ENCODE measurements at places on chromosomes 3 and 15.

- DNase-seq: no peak
Measured at GRCh38 chr3:72446218-72447058, 401.8 kb downstream of the SHQ1 start.

- no peak for DNase-seq
Measured at GRCh38 chr3:49756036-49756435, 30.3 kb downstream of the IP6K1 start.

DNA sequence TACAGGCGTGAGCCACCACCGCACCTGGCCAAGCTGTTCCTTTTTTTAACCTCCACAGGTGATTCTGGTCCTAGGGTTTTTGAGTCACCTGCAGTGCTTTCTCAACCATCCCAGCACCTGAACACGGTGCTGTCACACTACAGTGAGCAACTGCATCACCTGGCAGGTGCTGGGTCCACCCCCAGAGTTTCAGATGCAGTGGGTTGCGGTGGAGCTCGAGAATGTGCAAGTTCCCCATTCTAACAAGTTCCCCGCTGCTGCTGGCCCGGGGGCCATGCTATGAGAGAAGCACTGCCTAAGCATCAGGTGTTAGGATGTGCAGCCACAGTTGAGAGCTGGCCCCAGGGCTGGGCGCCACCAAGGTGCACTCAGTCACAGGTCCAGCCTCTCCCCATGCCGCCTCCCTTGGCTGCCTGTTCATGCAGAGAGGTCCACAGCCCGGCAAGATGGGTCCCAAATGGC lies 18.0 kb downstream of the ISG20 start:
- DNase-seq: peak; percentile 74

DNA sequence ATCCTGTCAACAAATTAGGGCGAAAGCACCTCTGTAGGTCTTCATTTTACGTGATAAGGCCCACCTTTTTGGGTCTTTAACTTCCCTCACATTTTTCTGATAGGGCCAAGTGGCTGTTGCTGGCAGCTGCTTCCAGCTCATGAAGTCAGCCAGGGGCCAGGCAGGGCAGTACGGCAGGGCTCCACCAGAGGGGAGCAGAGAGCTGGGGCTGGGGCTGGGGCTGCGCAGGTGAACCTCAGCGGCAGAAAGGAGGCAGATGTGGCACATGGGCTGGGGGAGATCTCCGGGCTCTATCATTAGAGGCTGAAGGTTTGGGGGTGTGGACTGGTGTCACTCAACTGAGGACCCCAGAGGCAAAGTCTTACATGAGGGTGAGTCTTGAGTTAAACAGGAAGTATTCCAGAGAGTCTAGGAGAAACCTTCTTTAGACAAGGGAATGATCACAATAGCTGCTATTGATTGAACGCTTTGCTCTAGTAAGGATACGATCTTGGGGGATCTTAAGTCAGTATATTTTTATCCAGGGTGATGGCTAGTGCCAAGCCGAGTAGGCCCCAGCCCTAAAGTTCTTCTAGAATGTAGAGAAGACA lies 62.8 kb upstream of the MEX3B start:
- peak; percentile 72 for DNase-seq

DNA sequence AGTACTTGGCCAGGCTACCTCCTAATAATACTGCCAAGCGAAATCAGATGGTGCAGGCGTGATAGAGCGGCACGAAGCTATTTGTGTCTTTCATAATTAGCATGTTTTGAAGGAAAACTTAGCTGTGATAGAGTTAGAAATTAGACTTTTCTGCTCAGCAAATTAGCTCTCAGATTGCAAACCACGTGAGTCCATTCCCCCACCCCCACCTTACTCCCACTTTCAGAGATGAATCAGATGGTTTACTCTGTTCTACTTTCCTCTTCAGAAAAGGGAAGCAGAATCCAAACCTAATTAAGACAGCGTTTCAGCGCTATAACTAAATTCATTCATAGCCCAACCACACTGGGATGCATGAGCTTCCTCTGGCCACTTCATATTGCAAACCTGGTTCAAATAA lies 214.6 kb downstream of the SLCO3A1 start:
- no peak for DNase-seq

- DNase-seq: no peak
Measured at GRCh38 chr15:37291920-37292319, 191.6 kb upstream of the MEIS2 start.

DNA sequence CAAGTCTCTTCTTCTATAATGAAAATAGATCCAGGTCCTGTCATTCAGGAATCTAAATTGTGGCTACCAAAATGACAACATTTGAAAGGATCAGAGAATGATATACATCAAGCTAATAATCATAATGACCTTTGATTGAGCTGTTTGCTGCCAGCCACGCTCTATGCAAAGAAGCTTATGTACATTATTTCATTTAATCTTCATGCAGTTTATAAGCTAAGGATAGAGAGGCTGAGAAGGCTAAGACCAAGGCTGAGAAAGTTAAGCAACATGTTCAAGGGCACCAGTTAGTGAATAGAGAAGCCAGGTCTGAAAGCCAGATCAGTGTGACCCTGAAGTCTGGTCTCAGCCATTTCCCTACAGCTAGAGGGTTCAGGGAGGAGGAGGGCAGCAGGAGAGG lies 29.4 kb downstream of the PAQR5 start:
- no peak for DNase-seq

- no peak for DNase-seq
Measured at GRCh38 chr15:48458876-48459275, 127.6 kb downstream of the DUT start.

DNA sequence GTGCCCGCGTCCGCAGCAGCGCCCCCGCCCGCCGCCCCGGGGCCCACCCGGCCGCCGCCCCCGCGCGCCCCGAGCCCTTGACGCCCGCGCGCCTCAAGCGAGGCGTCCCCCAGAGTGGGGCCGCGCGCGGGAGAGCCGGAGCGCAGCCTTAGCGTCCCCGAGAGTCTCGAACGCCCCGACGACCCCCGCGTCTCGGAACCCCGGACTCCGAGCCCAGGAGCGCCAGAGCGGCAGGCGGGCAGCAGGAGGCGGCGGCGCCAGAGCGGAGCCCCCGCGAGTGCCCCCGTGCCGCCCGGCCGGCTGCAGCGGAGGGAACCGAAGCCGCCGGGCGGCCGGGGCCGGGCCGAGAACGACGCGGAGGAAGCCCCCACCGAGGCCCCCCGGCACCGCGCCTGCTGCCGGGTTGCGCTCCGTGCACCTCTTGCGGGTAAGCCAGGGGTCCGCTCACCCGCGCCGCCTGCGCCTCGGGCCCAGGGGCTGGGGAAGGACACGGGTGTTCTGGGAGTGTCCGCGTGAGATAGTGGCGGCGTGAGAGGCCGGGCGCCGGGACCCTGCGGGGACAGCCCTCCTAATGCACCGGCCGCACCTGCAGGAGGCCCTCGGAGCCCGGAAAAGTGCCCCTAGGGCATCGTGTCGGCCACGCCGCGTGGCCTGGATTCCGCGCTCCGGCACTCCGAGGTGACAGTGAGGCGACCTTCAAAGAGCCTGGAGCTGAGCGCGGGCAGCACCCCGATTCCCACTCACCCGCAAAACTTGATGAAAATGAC lies 52.0 kb upstream of the ULK4 start:
- peak; percentile 55 for DNase-seq

DNA sequence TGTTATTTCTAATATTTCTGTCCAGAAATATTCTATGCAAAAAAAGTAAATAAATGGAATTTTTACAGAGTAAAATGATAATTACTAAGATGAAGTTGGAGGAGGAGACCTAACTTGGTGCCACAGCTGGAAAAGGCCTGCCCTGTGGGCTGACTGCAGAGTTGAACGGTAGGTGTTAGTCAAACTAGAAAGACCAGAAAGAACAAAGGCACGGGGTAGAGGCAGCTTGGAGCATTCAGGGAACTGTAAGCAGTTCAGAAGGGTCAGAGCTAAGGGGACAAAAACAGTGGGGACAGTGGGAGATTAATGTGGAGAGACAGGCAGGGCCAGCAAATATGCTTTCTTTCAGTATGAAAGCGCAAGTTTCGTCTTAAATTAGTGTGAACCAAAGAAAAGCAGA lies 39.3 kb upstream of the PTPRG start:
- DNase-seq: no peak

- no peak for DNase-seq
Measured at GRCh38 chr3:157493627-157494550, 9.3 kb downstream of the VEPH1 start.

DNA sequence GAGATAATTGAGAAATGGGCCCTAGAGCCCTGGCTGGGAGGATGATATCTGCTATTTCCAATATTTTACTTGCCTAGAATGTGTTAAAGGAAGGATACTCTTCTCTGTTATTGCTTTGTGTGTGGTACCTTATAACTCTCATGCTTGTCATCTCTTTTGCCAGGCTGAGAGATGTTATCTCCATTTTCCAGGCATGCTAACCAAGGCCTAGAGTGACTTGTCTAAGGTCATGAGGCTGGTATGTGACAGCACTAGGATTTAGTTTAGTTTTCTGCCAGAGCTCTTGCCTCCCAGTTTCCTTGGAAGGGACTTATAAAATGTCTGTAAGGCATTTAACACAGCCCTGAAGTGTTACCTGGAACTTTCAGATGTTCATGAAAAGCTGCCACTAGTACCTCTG lies 1.4 kb downstream of the CLK3 start:
- DNase-seq: no peak

GRCh38 chr3:126961191-126961790 lies 21.6 kb upstream of the PLXNA1 start:
- peak; percentile 43 for DNase-seq

- DNase-seq: peak; percentile 57
Measured at GRCh38 chr15:85168642-85169173, 187.1 kb downstream of the PDE8A start.

DNA sequence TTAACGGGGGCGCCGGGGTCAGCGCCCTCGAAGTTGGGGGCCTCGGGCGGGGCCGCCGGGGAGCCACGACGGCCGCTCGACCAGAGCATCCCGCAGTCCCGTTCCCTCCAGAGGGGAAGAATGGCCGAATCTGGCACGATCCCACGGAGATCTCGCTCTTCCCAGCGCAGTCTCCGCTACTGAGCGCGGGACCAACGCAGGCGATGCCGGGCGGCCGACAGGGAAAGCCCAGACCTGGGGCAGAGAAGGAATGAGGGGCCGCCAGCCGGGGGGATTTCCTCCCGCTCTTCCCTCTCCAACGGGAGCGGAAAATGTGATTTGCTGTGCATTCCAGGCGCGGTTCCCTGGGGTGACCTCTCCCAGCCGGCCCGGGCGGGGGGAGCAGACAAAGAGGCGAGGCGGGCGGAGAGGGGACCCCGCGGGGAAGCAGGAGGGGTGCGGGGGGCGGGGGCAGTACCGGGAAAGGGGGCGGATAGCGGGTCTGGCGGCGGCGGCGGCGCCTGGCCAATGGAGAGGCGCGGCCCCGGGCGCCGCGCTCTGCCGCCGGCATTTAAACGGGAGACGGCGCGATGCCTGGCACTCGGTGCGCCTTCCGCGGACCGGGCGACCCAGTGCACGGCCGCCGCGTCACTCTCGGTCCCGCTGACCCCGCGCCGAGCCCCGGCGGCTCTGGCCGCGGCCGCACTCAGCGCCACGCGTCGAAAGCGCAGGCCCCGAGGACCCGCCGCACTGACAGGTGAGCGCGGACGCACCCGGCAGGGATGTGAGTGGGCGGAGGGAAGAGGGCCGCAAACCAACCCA lies at the start of gene GREM1:
Gene GREM1, plus strand, starts transcription at position 579 of the 801 bp plus-strand sequence. CDS start 12,687 bp downstream, outside the sequence.
- peak; percentile 17 for DNase-seq

DNA sequence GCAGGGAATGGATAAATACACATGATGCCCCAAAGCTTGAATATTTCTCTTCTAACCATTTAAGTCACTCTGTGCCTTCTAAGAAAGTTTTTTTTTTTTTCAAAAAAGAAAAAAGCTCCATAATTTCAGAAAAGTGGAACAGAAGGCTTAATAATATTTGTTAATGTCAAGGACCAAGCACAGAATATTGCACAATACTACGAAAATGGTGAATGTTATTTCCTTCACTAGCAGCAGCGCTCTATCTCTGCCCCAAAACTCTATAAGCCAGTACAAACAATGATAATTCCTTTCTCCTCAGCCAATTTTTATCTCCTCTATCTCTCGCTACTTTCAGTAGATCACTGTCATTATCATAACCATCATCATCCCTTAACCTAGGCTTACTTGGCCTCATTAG lies 72.7 kb downstream of the FEZF2 start:
- DNase-seq: no peak

GRCh38 chr3:23869977-23870662 lies 46.7 kb downstream of the NKIRAS1 start:
- DNase-seq: no peak

DNA sequence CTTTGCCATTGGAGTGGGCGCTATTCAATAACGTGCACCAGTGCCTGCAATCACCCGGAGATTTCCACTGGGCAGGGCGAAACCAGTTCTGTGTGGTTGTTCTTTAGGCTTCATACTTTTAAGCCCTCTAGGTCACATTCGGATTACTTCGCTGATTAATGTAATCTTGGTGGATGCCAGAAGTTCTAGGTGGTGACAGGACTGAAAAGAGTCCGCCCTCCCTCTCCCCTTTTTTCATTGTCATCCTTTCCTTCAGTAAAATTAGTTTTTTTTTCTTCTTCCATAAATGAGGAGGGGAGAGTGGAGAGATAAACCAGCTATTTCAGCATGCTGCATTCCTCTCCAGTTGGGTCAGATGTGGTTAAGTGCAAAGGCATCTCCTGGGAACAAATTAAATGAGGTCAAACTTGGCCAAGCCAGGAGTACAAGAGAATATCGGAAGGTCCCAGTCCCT lies 2.3 kb upstream of the SLC2A2 start:
- DNase-seq: no peak

DNA sequence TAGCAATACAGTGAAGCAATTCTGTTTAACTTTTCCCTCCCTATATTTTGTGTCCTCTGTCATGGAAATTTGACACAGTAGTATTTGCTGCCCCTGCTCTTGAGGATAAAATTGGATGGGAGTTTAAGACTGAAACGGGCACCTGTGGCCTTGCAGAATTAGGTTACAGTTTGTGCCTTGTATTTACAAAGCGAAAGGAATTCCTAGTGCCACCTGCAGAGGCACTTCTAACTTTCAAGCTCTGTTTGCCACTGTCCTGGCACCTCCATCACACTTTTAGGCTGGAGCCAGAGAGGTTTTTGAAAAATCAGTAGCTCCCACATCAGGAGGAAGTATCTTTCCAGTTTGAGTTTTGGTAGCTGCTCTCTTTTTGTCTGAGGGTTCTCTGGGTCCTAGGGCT lies 39.5 kb downstream of the CD86 start:
- no peak for DNase-seq

DNA sequence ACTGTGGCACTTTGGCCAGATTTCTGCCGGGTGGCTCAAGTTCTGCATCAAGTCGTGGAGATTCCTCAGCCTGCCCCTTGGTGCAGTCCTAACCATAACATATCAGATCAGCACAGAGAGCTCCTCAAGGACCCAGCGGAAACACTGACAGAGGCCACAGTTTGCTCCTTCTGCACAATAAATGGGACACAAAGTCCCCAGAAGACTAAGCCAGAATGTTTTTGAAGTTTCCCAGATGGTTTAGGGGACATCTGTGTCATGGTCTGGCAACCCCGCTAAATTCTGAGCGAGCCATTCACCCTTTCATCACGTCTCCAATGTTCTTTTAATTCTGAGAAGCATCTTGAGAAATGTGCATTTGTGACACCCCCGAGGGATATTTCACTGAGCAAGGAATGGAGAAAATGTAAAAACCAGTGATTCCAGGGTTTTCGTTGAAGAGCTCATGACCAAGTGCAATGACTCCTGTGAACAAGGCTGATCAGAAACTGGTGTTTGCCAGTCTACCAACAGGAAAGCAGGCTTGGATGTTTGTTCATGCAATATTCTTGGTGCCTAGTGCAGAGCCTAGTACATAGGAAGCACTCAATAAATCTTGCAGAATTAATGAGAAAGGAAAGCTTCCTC lies 64.8 kb upstream of the LMCD1 start:
- DNase-seq: no peak

GRCh38 chr3:141389703-141390102 lies 21.4 kb downstream of the ZBTB38 start:
- DNase-seq: no peak

- DNase-seq: no peak
Measured at GRCh38 chr3:43400781-43401730, 114.7 kb downstream of the SNRK start.

- no peak for DNase-seq
Measured at GRCh38 chr15:60017538-60018520, 13.7 kb downstream of the FOXB1 start.
